WERI-Rb-1 (cell line): ENCODE measurements at places on chromosomes 1 and 21.

DNA sequence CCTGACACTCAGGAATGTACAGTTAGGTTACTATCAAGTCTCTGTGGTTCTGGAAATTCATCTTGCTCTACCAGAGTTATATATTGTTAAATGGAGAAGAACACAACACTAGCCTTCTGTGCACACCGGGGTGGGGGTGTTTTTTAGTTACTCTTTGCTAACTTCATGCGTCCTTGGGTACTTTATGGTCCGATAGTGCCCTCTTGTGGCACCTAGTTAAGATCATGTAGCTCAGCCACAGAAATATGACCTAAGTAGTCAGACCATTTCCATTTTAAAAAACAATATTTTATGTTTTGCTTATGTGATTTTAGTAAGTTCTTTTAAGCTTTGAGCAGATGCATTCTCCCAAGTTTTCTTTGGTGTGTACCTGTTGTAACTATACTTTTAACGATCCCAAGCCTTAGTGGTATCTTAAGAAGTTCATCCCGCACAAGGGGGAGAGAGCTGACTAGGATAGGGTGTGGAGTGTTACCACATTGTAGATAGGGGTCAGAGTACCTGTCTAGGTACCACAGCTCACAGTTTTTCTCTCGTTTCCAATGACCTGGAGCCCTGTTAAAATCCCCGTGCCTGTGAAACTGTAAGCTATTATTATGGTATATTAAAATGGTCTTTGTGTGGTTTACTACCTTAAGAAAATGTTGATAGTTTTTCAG, 20.6 kb upstream of the SH3D21 start:
- DNase-seq: peak; percentile 58

- DNase-seq: no peak
Observed at GRCh38 chr1:180585994-180586359, 27.2 kb downstream of the OVAAL start.

DNA sequence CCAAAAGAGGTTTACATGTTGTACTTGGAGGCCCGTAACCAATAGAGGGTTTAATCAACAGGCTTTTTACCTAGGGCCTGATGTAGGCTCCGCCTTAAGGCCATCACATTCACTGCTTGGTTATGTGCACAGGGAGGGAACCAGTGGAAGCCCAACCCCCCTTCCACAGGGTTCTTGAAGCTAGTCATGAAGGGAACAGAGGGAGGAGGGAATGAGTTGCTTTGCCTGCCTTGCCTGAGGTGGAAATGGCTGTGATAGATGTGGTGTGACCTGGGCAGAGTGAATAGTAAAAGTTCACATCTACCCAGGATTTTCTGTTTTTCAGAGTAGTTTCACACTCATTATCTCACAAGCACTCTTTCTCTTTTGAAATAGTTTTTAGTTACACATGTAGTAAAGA, 215.1 kb downstream of the ST6GALNAC3 start:
- DNase-seq: no peak

- DNase-seq: peak; percentile 4
Observed at GRCh38 chr1:1929639-1930545, 10.8 kb upstream of the TMEM52 start.

- peak; percentile 27 for DNase-seq
Observed at GRCh38 chr1:241518476-241519307, 863 bp downstream of the FH start.

GRCh38 chr1:89894210-89895201, 73.7 kb downstream of the LRRC8D start:
- DNase-seq: no peak

DNA sequence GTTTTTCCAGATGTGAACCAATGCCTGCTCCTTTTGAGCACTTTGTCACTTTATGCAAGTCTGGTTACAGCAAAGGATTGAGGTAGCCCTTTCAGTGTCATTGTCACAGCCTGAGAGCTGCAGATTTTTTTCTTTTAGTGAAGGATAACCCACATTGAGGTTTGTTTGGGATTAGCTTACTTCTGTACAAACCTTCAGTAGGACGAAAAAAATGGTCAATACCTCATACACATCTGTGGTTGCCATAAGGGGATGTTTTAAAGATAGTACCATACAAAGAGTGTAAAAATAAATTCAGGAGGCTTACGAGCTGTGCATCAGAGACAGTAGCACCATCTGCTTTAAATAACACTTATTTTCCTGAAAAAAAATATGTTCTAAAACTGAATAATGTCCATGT, 566.0 kb downstream of the AJAP1 start:
- DNase-seq: no peak

- no peak for DNase-seq
Observed at GRCh38 chr1:204225841-204226735, 12.3 kb upstream of the GOLT1A start.

DNA sequence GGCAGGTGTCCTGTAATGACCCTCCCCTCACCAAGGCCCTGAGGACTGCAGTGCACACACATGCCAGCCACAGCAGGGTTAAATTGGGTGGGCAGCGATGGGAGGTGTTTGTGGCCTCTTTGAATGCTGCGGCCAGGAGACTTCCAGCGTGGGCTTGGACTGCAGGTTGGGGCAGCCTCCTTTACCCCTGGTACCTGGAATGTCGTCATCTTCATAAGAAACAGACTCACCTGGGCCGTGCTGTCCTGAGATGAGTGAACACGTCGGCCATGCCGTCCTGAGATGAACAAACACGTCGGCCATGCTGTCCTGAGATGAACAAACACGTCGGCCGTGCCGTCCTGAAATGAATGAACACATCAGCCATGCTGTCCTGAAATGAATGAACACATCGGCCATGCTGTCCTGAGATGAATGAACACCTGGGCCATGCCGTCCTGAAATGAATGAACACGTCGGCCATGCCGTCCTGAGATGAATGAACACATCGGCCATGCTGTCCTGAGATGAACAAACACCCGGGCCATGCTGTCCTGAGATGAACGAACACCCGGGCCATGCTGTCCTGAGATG, 50.1 kb upstream of the COL6A1 start:
- no peak for DNase-seq

GRCh38 chr1:47323599-47324031, 9.7 kb upstream of the STIL start:
- DNase-seq: no peak

DNA sequence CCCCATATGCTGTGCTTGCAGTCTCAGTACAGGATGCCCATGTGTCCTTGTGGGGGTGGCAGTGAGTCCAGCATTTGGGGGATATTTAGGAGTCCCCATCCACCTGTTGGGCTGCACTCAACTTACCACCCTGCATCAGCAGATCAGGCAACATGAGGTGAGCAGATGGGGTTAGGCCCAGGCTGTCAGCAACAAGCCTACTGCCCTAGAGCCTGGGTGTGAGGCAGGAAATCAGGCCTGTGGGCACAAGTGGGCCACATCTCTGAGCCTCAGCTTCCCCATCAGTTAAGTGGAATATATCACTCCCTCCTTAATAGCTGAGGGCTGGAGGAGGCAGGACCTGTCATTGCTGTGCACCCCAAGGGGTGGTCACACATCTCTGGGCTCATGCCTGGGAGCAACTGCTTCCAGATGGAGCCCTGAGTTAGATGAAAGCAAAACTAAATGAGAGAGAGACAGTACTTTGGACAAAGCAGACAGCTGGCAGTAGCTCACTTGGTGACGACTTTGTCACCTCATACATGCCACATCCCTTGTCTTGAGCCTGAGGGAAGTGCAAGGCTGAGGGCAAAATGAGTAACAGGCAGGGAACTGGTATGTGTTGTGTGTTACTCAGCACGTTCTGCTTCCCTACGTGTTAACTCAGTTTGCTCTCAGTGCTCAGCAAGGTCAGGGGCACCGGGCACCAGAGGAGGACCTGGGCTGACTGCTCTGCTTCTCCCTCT, 48.4 kb downstream of the TRIM11 start:
- DNase-seq: no peak

DNA sequence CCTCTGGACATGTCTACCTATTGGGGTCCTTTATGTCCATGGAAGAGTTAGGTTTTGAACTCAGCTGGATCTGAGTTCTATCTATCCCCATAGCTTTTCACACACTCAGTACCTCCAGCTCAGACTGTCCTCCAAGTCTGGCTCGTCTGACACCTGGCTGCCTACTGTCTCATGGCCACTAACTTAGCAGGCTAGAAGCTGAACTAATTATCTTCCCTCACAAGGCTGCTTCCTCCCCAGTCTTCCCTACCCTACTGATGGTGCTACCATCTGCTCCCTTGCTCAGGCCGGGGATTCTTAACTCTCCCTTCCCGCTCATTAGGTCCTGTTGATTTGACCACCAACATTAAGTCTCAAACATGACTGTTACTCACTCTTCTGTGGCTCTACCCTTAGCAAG, 13.4 kb downstream of the VANGL2 start:
- peak; percentile 87 for DNase-seq

- DNase-seq: no peak
Observed at GRCh38 chr1:66556161-66556611, 22.2 kb downstream of the SGIP1 start.

- no peak for DNase-seq
Observed at GRCh38 chr1:225467193-225468020, 39.6 kb upstream of the LBR start.

DNA sequence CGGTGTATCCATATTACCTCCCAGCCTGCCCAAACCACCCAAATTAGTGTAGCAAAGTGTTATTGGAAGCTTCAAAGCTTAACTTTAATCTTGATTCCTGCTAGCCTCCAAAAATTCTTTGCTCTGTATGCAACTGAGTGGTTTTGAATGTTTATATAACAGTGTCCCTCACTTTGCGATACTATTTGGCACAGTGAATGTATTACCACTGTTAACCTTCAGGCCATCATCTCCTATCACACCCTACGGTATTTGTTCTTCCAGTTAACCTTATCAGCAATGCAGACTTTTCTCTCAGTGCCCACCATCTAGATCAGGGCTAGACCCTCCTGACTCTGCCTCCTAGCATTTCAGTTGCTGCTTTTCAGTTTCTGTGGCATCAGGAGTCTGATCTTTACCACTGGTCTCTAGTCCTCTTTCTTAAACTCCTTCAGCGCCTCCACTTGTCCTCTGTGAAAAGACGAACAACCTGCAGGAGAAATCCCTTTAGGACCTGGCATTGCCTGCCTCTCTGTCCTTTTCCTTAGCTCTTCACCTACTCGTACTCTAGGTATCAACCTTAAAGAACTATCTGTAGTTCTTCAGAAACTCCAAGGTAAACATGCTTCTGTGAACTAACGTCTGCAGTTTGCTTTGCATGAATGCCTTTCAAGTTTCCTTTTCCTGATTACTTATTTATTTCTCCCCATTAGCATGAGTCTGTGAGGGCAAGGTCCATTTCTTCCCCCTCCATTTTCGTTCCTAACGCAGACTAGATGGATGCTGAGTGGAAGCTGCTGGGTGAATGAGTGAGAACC, 71.7 kb downstream of the SNX7 start:
- DNase-seq: no peak

DNA sequence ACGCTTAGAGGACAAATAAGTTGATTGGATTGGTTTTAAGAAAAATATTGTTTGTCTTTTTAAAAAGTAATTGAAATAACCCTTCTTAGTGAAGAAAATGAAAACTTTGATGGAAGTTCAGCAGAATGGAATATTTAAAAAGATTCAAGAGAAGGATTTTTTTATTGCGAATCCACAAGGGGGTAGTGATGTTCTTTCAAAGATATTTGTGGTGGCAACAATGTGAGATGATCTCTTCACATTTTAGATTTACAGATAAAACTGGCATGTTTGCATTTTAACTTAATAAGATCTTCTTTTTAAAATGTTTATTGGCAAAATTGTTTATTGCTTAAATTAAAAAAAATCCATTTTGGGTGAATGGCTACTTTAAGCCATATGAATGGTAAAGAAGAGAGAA, 8.9 kb downstream of the CAMTA1 start:
- no peak for DNase-seq

DNA sequence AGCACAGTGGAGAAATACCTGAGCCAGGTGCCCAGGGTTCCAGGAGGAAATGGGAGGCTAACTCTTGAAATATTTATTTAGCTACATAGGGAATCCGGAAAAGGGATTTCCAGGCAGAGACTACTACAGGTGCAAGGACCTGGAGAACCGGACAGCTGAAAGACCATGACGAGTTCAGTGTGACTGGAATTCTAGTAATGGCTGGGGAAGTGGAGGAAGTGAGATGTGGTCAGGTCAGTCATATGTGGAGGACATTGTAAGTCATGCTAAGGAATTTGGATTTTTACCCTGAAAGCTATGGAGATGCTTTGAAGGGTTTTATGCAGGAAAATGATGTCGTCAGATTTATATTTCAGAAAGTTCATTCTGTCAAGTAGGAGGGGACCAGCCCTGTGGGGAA, 1.8 kb downstream of the CAP1 start:
- no peak for DNase-seq

- DNase-seq: no peak
Observed at GRCh38 chr1:160322831-160323230, 20.2 kb downstream of the COPA start.

DNA sequence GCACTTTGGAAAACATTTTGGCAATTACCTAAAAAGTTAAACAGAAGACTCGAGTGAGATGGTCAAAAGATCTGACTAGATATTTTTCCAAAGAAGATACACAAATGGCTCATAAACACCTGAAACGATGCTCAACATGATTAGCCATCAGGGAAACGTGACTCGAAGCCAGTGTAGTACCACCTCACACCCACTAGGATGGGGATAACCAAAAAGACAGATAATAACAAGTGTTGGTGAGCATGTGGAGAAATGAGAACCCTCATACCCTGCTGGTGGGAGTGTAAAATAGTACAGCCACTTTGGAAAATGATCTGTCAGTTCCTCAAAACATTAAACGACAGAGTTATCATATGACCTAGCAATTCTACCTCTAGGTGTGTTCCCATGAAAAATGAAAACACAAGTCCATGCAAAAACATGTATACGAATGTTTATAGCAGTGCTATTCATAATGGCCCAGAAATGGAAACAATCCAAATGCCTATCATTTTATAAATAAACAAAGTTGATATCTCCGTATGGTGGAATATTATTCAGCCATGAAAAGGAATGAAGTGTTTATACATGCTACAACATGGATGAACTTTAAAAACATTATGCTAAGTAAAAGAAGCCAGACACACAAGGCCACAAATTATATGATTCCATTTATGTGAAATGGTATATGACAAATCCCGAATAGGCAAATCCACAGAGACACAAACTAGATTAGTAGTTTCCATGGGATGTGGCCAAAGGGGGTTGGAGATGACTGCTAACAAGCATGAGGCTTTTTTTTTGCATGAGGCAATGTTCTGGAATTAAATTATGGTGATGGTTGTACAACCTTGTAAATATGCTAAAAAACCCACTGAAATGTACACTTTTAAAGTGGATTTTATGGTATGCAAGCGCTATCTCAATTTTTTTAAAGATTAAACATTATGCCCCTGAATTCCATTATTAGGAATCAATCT, 625.3 kb downstream of the KIF26B start:
- no peak for DNase-seq

DNA sequence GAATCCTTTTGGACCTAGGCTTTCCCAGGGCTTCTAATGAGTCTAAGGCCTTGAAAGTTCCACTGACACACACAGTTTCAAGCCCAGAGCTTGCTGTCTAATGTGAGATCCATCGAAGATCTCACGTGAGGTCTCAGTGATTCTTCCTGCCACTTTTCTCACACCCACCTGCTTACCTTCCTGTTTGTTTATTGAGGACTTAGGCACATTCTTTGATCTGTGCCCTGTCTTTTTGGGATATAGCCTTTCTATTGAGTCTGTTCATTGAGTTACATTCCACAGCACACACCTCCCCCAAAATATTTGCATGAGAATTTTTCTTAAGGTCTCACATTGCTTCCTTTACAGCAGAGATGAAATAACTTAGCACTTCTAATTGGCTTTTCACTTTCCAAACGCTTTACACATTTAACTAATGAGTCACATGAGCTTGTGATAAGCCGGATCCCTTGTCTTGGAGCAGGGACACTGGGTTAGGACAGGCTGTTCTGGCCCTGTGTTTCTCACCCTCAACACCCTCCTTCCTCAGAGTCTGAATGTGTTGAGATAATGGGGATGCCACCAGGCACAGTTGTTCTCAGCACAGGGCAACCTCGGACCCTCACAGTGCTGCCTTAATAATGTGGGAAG, 288.3 kb downstream of the TM2D1 start:
- DNase-seq: no peak
